ENCODE measurements at places on chromosomes 5 and 9.

GRCh38 chr9:77800924-77801551 lies 152.9 kb upstream of the GNA14 start:
- no peak for DNase-seq

GRCh38 chr9:3863111-3863528 lies 337.3 kb upstream of the RFX3 start:
- no peak for DNase-seq

- DNase-seq: no peak
Measured at GRCh38 chr5:63822614-63823013, 139.6 kb downstream of the HTR1A start.

GRCh38 chr5:105816961-105817360 lies 1853.8 kb downstream of the EFNA5 start:
- DNase-seq: no peak

DNA sequence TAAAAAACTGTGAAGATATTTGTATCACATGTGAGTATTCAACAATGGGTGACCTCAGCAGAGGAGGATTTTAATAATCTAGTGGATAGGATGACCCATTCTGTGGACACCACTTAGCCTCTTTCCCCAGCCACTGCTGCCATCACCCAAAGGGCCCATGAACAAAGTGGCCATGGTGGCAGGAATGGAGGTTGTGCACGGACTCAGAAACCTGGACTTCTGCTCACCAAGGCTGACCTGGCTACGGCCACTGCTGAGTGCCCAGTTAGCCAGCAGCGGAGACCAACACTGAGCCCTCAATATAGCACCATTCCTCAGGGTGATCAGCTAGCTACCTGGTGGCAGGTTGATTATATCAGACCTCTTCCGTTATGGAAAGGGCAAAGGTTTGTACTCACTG lies 1410.4 kb upstream of the CDH9 start:
- DNase-seq: no peak

DNA sequence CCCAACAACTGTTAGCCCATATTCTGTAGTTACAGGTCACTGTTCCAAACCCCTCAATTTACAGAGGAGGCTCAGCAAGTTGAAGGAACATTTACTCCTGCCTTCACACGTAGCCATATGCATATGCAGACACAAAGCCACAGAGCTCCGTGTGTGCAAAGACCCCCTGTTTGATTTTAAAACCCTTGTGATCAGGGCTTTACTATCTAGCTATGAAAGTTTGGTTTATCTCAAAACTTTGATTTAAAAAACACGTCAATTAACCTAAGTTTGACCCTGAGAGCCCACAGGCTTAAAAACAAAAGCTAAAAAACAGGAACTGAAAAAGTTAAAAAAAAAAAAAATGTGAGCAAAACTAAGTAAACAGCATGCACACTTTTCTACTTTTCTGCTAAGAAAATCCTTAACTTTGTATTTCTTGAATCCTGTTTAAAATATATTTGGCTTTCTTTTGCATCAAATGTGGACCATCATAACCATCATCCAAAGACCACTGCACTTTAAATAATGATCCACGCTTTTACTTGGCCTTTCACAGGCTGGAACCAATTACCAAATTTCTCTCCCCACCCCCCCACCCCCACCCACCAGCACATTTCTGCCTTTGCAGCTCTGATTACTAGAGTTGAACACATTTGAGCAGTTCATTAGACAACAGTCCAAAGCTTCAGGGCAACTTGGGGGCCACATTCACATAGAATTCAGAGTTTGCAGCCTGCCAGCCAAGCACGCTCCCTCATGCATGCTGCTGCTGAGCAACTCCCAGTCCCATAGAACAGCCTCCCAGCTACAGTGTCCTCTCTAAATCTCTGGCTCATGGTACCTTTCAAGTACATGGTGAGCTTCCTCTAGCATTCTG lies 128.8 kb upstream of the MAP3K1 start:
- no peak for DNase-seq

- peak; percentile 31 for DNase-seq
Measured at GRCh38 chr5:172110921-172111851, 76.8 kb downstream of the STK10 start.

DNA sequence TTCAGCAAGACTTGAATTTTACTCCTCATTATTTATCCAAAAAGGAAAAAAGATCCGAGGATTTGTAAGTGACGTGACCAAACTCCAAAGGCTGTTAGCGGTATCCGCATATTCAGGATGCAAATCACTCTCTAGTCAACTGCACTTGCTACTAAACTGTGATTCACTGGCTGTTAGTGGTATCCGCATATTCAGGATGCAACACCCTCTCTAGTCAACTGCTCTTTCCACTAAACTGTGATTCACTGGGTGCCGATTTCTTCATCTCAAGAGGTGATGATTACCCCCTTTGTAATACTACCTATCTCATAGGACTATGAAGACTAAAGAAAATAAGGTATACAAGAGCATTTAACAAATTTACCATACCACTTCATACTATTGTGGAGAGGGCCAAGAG lies 5.7 kb downstream of the MAPKAP1 start:
- DNase-seq: no peak

DNA sequence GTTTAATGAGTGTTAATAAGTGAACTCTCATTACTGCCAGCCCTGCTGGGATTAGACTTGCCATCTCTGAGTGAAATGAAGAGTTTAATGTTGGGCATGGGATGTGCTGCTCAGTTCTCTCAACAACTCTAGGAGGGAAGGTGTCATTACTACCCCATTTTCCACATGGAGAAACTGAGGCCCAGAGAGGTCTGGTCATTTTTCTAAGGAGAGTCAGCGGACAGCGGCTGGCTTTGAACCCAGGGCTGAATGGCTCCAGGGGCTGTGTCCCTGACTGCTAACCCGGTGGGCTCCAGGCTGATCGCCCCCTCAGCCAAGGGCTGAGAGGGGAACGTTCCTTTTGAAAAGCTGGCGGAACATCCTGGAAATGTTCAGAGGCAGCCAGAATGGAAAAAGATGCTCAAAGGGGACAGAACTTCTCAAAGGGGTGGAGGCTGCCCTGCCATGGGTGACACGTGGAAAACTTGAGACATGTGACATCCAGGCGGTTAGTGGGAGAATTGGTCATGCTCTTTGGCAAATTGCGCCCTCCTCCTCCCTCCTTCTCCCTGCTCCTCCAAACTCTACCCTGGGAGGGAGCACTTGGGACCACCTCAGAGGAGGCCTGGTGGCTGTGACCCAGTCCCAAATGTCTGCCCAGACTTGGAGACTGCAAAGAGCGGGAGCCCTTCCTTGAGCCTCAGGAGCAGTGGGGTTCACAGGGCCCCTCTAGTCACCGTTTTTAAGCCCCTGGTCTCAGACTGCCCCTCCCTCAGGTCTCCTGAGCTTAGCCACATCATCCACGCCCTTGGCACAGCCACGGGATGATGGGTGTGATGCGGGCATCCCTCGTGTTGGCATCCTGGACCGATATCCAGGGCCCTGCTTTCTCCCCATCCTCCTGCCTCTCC lies 28.7 kb downstream of the DNM1 start:
- DNase-seq: no peak

DNA sequence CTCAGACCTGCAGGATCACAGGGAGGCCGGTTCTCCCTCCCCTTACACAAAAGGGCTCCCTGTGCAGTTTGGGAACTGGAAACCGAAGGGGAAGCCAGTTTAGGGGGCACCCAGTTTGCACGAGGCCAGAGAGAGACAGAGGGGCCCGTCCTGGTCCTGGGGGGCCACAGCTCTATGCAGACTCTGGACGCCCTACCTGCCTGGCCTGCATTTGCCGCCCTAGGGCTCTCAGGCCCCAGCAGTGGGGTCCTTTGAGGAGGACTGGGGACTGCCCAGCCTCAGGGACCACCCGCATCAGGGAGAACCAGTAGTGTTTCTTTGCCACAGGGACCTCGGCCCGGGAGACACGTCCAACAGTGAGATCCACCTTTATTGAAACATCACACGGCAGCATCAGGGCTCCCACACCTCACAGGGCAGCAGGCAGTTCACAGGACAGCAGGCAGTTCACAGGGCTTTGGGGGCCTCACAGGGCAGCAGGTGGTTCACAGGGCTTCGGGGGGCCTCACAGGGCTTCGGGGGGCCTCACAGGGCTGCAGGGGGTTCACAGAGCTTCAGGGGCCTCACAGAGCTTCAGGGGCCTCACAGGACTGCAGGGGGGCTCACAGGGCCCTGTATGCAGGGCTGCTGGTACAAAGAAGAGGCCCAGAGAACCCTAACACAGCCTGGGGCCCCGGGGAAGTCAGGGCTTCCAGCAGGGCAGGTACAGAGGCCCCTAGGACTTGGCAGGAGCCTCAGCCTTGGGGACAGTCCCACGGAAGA lies 648 bp upstream of the NSMF start:
- DNase-seq: no peak

- no peak for DNase-seq
Measured at GRCh38 chr5:76818844-76819831, at the start of gene F2RL1. TSS of gene F2RL1 (plus strand) at chr5:76819030. CDS start at chr5:76819183, 153 bp downstream.

GRCh38 chr5:179478624-179479023 lies 71.7 kb upstream of the RUFY1 start:
- no peak for DNase-seq

GRCh38 chr5:60195083-60195482 lies 301.6 kb upstream of the PDE4D start:
- no peak for DNase-seq

DNA sequence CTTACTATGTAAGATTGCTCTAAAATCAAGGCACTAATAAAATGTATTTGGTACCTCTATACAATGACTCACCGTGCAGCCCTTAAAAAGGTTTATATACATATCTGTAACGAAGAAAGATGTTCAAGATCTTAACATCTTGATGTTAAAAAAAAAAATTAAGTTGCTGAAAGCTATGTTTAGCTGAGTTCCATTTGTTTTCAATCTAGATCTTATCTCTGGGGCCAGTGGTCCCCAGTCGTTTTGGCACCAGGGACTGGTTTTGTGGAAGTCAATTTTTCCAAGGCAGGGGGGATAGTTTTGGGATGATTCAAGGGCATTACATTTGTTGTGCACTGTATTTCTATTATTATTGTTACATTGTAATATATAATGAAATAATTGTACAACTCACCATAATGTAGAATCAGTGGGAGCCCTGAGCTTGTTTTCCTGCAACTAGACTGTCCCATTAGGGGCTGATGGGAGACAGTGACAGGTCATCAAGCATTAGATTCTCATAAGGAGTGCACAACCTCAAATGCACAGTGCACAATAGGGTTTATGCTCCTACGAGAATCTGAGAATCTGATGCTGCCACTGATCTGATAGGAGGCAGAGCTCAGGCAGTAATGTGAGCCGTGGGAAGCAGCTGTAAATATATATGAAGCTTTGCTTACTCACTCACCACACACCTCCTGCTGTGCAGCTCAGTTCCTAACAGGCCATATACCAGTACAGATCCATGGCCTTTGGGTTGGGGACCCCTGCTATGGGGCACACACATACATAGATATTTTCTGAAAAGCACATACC lies 27.6 kb upstream of the TSLP start:
- no peak for DNase-seq

GRCh38 chr9:27545471-27545870 lies 15.9 kb upstream of the MOB3B start:
- no peak for DNase-seq

DNA sequence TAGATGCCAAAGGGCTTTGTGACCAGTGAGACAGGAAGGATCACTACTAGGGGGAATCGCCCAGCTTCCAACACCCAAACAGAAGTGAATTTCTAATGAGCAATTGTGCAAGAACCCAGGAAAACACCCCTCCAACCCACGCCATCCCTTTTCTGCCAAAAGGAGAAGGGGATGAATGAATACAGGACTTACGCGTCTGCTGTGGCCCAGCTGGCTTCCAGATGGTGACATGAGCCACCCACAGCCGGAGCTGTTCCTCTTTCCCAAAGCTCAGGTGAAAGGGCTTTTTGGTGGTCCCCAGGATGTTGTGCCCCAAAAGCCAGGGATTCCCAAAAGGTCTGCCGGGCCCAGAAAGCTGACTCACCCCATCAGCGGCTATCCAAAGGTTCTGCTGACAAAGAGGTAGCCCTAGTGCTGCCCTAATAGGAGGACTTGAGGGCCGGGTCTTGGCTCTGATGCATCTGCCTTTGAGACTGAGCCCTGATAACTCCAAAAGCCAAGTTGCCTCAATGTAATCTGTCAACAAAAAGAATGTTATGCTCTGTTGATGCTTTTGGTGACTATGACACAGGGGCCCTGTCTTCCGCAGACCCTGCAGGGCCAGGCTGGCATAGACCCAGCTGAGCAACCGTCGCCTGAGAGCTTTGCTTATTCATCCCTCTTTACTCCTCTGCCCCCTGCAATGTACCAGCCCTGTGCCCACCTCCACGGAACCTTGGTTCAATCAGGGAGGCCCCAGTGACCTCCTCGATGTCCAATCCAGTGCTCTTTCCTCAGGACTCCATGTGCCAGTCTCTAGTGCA lies 14.5 kb downstream of the GSN start:
- DNase-seq: no peak

DNA sequence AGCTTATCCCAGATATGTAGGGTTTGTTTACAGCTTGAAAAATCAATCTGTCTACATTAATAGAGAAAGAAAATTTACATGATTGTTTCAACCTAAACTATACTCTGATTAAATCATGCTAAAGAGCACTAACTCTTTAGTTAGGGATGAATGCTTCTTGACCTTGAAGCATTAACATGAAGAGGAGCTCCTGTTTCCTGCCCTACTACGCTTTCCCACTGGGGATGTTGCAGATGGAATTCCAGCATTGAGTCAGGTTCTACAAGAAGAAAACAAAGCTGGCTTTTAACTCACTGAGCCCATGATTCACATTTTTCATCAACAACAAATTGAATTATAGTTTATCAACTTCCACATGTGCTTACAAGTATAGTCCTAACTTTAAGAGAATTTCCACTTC lies 471.3 kb downstream of the TMEM232 start:
- DNase-seq: no peak

- no peak for DNase-seq
Measured at GRCh38 chr5:148887123-148887881, 60.9 kb downstream of the ADRB2 start.

GRCh38 chr5:89425062-89425461 lies 542.1 kb upstream of the MEF2C start:
- DNase-seq: no peak

- no peak for DNase-seq
Measured at GRCh38 chr5:138594305-138595058, 19.3 kb upstream of the HSPA9 start.

GRCh38 chr5:54146390-54146789 lies 164.0 kb downstream of the ARL15 start:
- DNase-seq: no peak

- no peak for DNase-seq
Measured at GRCh38 chr9:15400281-15400941, 22.3 kb upstream of the SNAPC3 start.

DNA sequence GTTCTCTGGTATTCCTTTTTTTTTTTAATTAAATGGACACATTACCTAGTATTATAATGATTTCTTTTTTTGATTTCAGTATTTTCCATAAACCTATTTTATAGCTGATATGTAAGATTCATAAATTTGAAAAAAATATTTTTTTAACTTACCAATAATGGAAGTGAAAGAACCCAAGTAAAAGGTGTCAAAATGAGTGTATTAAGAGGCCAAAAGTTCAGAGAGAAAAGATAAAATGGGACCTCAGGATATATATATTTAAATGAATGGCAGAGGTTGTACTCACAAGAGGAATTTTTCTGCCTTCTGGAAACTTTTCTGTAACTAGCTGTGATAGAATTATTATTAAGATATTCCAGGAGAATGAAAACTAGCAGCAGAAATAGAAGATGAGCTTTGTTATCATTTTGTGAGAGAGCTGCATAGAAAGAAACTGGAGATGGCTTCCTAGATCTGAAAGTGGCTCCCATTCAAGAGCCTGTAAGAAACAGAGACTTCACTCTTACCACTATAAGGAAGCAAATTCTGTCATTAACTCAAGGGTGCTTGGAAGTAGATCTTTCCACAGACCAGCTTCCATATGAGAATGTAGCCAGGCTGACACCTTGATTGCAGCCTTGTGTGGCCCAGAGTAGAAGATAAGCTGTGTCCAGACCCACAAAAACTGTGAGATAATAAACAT lies 91.7 kb downstream of the MRPS30 start:
- DNase-seq: no peak
